ENCODE measurements at places on chromosomes 6 and 20.

DNA sequence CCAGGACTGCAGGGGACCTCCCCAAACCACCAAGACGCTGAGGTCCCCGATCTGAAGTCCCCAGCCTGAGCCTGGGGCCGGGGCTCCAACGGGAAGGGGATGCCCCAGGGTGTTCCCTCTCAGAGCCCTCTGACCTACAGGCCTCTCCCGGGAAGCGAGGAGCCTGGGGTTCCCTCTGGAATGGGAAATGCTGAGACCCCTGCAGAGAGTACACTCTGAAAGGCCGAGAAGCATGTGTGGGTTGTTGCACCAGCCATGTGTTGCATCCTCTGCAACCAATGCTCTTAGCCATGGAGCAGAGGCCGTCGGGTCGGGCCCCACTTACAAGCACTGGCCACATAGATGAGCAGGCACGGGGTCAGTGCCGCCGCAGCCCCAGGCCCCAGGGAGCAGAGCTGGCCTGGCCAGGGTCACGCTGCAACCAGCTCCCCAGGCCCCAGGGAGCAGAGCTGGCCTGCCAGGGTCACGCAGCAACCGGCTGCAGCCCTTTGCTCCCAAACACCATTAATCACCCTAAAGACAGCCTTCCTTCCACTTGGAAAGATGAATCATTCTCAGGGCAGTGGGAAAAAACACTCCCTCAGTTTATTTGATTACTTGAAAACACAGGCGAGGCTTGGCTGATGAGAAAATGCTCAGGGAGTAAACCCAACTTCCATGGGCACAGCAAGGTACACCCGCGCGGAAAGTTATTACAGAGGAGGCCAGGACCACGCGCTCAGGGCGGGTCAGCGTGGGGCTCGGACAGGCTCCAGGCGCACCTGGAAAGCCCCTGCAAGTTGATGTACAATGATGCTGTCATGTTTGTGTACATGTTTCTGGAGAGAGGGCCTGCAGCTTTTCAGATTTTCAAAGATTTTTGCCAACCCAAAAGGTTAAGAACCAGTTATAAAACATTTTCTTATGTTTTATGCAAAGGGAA, 78.0 kb upstream of the AFDN start:
- DNase-seq = no peak

GRCh38 chr20:51059862-51060261, 37.0 kb upstream of the KCNG1 start:
- no peak for DNase-seq

DNA sequence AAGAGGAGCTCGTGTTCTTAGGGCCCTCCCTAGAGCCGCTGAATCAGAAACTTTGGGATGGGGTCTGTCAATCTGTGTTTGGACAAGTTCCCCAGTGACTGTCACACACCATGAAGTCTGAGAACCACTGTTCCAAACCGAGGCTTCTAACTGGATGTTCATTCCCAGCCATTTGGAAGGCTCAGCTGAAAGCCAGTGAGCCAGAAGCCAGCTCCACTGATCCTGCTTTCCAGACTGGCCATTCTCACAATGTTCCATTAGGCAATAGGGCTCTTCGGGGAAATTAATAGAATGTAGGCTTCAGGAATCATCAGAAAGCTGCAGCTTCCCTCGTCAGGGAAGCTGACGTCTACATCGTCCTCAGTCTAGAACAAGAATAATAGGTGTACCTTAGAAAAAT, 90.8 kb upstream of the QKI start:
- no peak for DNase-seq

DNA sequence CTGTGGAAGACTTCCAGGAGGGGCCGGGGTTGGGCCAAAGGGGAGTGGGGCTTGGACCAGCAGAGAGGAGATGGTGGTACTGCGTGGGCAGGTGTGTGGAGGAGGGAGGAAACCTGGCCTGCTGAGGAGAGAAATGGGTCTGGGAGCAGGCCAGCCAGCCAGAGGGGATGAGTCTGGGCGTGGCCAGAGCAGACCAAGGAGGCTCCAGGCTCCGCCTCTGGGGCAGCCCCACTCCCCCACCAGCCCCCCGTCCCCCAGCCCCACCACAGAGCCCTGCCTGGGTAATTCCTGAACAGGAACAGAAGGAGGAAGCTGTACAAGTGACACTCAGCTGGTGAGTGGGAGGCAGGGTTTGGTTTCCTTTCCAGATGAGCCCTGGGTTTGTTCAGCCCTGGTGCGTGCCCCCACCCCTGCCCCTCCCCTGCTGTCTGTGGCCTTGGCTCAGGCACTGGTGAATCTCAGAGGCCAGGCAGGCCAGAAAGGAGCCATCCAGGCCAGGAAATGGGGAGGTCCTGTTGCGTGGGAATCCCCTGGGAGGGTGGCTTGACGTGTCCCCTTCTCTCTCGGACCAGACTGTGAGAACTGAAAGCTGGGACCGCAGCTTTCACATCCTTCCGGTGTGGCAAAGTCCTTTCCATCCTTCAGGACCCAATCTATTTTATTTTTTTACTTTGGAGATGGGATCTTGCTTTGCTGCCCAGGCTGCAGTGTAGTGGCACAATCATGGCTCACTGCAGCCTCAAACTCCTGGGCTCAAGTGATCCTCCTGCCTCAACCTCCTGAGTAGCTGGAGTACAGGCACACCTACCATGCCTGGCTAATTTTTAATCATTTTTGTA, 9.4 kb upstream of the SRC start:
- no peak for DNase-seq

GRCh38 chr20:34011275-34011674, 17.6 kb downstream of the RALY start:
- DNase-seq = no peak

- no peak for DNase-seq
Measured at GRCh38 chr20:25421102-25421501, 13.6 kb downstream of the GINS1 start.

GRCh38 chr6:47137073-47137472, 94.9 kb upstream of the ADGRF1 start:
- DNase-seq = no peak

DNA sequence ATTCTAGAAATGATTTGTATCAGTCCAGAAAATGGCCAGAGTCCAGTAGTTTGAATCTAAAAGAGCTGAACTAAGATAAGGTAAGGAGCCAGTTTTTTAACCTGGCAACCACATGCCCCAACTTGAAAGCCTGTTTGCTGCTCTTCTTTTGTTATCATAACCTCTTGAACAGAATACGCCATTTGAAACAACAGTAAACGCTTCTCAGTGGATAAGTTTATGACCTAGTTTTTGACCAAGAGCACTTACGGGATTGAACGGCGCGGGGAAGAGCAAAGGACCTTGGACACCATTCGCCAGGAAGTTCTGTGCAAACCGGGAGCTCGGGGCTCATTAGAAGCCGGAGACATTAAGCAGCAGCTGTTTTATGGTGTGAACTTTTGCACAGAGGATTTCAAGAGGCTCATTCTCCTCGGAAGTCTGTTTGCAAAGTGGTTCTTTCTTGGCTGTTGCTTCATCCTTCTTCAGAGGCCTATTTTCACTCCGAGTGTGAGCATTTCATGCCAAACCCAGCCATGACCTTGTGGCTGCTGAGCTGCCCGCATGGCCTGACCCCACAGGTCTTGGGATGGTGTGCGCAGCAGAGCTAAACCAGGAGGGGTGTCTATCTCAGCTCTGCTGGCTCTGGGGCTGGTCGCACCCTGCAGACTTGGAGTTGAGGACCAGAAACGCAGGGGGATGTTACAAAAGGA, 215.1 kb downstream of the SOX4 start:
- no peak for DNase-seq

GRCh38 chr6:160931378-160932310, 59.9 kb upstream of the MAP3K4 start:
- DNase-seq = no peak
